ENCODE measurements at places on chromosomes 1 and 21.

GRCh38 chr1:22139817-22140216 lies 3.1 kb downstream of the WNT4 start:
- DNase-seq = no peak

DNA sequence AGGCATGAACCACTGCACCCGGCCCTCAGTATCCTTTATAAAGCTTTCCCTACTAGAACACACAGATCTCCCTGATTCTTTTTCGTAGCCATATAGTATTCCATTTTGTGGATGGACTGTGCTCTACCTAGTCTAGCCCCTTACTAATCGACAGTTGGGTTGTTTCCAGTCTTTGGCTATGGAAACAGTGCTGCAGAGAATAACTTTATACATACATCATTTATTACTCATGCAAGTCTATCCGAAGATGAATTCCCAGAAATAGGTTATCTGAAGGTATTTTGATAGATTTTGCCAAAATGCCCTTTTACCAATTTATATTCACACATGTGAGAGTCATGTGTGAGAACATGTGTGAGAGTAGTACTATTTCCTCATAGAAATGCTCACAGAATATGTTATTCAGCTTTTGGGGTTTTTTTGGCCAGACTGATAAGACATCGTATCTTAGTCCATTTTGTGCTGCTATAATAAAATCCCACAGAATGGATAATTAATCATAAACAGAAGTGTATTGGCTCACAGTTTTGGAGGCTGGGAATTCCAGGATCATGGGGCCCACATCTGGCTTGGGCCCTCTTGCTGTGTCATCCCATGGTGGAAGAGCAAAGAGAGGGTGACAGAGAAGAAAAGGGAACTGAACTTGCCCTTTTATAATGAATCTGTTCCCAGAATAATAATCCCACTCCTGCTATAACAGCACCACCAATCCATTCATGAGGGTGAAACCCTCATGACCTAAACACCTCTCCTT lies 17.3 kb upstream of the FGR start:
- DNase-seq = no peak

DNA sequence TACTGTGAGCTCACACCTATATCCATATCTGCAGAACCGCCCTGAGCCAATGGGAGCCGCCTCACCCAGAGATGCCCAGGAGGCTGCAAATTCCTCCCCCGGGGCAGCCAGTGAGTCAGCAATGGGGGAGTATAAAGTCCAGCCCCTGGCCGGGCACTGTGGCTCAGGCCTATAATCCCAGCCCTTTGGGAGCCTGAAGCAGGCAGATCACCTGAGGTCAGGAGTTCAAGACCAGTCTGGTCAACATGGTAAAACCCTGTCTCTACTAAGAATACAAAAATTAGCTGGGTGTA lies 5.0 kb upstream of the CLCNKB start:
- no peak for DNase-seq

DNA sequence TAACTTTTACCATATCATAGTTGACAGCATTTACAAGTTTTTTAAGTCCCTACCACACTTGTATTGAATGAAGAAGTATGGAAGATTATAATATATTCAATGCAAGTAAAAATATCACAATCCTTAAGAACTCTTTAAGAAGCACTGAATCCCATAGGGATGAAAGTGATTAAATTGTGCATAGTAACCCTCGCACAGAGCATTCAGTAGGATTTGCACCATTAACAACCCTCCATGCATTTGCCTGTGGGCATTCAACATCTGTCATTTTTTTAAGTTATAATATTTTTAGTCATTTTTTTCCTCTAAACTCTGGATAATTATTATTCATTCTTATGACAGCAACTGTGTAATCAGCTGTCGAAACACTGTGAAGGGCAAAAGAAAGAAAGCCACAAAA lies 10.1 kb downstream of the SELE start:
- no peak for DNase-seq

DNA sequence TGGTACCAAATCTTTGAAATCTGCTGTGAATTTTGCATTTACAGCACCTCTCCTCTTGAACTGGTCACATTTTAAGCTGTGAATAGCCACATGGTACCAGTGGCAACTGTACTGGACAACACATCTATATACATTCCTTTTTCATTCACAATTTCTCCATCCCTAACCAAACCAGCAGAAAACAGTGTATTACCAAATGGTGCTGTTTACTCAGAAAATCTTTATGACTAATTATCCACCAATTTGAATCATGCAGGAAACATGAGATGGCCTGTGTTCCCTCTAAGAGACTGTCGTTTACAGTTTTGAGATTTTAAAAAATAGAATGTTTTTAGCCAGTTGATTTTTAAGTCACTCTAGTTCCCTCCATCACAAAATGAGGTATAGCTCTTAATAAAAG lies 17.6 kb upstream of the CCT8 start:
- DNase-seq = no peak

DNA sequence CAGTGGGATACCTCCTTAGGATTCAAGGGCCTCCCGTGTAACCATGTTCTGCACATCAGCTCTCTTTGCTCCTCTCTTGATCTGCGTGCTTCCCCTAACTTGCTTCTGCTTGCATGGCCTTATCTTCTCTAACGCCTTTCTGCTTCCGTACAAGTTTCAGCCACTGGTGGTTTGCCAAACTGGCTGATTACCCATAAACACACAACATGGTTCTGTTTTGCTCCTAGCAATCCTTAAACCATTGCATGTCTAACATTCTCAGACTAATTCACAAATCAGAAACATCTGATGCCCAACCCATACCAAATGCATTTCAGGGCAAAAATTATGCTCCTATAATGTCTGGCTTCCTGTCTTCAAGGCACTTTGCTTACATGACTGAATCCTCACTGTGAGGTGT lies 166.4 kb downstream of the PBX1 start:
- no peak for DNase-seq

GRCh38 chr1:161706482-161707347 lies at the start of gene FCRLA:
TSS of gene FCRLA (plus strand) at chr1:161707229. CDS start at chr1:161707265, 36 bp downstream.
- DNase-seq = no peak

GRCh38 chr1:192342842-192343241 lies 26.1 kb downstream of the RGS21 start:
- no peak for DNase-seq

- DNase-seq = no peak
These were observed 446.8 kb downstream of the COL11A1 start for GRCh38 chr1:102661481-102661880.

- DNase-seq = no peak
These were observed 66.4 kb downstream of the TNFSF4 start for GRCh38 chr1:173140733-173141132.

- DNase-seq = no peak
These were observed 177.3 kb upstream of the ETV3 start for GRCh38 chr1:157315544-157315943.

DNA sequence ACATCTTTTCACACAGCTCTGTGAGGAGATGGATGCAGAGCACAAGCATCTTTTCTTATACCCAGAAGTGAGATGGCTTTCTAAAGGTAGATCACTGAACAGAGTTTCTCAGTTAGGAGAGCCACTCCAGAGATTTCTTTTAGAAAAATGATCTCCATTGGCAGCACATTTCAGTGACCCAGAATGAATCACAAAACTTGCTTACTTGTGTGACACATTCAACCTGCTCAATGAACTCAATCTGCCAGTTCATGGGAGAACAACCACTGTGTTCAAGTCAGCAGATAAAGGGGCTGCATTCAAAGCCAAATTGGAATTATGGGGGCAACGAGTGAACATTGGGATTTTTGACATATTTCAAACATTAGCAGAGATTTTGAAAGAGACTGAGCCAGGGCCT lies 78.3 kb downstream of the UCHL5 start:
- DNase-seq = no peak

GRCh38 chr21:32307706-32308105 lies 9.1 kb downstream of the MRAP start:
- no peak for DNase-seq

DNA sequence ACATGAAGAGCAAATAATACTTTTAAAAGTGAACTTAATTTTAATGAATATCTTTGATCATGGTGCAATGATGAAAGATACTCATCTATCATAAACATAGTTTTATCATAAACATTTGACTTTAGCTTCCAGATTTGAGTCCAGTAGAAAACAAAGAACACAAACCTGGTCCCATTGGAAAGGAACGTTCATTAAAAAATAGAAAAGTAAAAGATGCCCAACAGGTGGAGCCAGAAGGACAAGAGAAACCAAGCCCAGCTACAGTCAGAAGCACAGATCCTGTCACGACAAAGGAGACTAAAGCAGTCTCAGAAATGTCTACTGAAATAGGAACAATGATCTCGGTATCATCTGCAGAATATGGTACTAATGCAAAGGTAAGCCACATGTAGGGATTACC lies 55.6 kb upstream of the MYOCOS start:
- DNase-seq = no peak

- no peak for DNase-seq
These were observed 3.8 kb upstream of the LRRC47 start for GRCh38 chr1:3799976-3800685.

DNA sequence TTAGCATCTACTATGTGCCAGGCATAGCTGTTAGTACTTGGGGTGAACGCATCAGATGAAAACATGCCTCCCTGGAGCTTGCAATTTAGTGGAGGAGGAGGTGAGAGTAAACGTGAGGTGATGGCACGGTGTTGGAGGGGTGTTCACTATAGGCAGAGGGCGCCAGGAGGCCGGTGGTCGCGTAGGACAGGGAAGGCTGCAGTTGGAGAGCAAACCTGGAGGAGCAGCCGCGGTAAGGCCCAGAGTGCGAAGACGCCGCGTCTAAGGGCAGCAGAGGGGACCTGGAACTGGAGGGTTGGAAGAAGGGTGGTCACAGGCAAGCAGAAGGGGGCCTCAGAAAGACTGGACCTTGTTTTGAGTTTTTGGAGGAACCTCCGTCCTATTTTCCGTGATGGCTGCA lies 30.2 kb upstream of the TRIM17 start:
- no peak for DNase-seq

- no peak for DNase-seq
These were observed 79.6 kb upstream of the GCLM start for GRCh38 chr1:93988634-93989350.

GRCh38 chr1:33094971-33095604 lies 14.1 kb downstream of the AZIN2 start:
- peak; percentile 52 for DNase-seq

- DNase-seq = no peak
These were observed 13.5 kb downstream of the FUCA1 start for GRCh38 chr1:23854568-23854967.

GRCh38 chr1:21909787-21910503 lies 27.2 kb downstream of the HSPG2 start:
- DNase-seq = peak; percentile 31

DNA sequence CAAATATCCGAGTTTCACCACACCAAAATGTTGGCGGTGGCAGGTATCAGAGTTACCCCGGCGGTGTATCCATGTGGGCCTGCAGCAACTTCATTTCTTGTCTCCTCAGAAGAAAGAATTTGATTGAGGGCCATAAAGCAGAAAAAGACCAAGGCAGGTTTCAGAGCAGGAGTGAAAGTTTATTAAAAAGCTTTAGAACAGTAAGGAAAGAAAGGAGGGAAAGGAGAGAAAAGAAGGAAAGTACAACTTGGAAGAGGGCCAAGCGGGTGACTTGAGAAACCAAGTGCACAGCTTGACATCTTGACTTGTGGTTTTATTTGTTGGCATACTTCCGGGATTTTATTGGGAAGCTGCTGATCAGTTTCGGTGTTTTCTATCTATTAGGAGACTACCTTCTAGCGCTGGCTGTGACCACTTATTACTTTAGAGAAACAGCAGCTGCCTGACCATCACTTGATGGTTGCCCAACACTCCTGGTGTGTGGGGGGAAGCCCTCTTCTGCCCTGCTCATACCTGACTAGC lies 75.5 kb upstream of the RAB3GAP2 start:
- DNase-seq = no peak

DNA sequence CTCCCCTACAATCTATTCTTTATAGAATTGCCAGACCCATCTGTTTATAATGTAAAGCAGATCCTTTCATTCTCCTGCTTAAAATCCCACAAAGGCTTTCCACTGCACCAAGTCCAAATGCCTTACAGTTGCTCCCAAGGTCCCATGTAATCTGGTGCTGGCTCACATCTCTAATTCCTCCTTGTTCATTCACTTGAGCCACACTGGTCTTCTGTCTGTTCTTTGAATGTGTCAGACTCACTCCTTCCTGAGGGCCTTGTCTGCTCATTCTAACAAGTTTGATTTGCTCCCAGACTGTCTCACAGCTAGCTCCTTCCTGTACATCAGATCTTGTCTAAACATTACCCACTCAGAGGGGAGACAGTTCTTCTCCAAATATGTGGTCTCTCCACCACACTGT lies 38.9 kb downstream of the ALG14 start:
- DNase-seq = no peak

GRCh38 chr1:209490013-209490412 lies 93.5 kb upstream of the CAMK1G start:
- no peak for DNase-seq

GRCh38 chr1:31932491-31933316 lies 5.5 kb downstream of the PTP4A2 start:
- no peak for DNase-seq

DNA sequence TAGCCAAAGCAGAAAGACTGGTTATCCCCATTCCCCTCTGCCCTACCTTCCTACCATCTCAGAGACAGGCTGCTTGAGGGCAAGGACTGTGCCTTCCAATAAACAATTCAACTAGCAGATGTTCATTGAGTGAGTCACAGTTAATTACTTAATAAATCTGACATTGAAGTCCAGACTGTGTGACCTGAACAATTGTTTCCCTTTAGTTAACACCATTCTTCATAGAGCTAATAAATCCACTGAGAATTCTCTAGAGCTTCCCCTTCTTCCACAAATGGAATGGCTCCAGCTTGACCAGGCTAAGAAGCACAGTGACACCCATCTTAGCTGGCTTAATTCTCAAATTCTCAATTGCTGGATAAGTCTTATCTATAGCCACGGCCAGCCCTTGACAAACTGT lies 61.9 kb upstream of the GJA5 start:
- no peak for DNase-seq

DNA sequence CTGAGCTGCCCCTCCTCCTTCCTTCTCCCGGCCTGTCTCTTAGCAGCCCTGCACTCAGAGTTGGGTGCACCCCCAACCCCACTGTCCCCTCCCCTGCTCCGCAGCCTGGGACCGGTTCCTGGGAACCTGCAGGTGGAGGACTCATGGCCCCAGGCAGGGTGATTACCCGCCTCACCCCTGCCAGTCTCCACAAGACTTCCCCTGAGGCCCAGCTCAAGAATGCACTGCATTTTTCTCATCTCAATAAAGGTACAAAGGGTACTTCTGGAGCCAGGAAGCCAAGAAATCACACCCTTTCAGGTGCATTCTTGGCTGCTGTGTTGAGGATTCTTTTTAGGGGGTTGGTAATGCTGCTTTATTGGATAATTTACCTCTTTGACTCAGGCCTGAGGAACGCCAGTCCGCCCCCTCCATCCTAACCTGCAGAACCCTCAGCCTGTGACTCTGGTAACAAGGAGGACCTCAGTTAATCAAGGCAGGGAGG lies 126.3 kb upstream of the TMPRSS2 start:
- DNase-seq = no peak

All from CD4-positive, alpha-beta T cell treated with Interleukin-17A for 4 hours (primary cell).